ENCODE measurements at places on chromosomes 5 and 9.
A peak's percentile ranks its signal among the peaks of the same experiment; 100 is the strongest.

GRCh38 chr5:177429248-177430040 is 3.0 kb downstream of the GRK6 start:
- DNase-seq, result no peak

DNA sequence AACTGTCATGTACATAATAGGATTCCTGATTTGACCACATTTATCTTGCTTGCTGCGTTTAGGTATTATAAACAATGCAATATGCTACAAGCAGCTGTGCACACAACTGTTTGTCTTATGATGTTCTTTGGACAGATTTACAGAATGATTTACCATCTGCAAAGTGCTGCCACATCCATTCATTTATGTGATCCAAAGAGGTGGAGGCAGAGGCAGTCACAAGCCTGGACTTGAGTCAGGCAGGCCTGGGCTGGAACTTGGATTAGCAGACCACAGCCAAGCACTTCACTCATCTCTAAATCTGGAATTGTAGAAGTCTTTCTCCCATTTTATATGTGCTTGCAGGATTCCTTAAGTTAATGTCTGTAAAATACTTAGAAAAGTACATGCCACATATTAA is 149.0 kb downstream of the INSYN2B start:
- no peak for DNase-seq

DNA sequence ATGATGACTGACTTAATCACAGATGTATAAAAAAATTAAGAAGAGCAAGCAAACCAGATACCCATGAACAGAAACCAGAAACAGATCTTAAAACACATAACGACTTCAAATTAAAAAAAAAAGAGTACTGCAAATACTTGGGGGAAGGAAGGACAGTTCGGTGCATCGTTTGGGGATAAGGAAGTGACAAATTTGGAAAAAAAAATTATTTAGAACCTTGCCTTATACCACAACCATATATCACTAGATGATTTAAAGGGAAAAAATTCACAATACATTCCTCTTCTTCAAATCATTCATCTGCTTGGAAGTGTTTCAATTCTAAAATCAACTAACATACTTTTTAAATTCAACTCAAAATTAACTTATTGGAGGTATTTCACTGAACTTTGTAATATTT is 1038.6 kb upstream of the DMAC1 start:
- DNase-seq, result no peak

GRCh38 chr9:91415290-91415689 is 8.3 kb downstream of the NFIL3 start:
- DNase-seq, result no peak

GRCh38 chr9:116327701-116328405 is 174.3 kb downstream of the PAPPA start:
- peak; percentile 33 for DNase-seq

DNA sequence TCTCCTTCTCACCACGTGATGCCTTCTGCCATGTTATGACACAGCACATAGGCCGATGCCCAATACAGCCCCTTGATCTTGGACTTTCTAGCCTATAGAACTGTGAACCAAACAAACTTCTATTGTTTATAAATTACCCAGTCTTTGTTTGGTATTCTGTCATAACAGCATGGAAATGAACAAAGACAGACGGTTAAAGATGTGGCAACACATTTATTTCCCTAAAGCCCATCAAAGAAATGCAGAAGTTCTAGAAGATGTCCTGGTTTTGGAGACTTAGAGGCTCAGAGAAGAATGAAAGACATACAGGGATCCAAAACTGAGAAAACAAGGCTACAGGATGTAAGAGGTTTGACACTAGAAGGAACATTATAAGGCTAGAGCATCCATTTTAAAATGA is 600.8 kb upstream of the DAB2 start:
- DNase-seq, result no peak

GRCh38 chr5:77590347-77590746 is 48.2 kb downstream of the OTP start:
- DNase-seq, result no peak

DNA sequence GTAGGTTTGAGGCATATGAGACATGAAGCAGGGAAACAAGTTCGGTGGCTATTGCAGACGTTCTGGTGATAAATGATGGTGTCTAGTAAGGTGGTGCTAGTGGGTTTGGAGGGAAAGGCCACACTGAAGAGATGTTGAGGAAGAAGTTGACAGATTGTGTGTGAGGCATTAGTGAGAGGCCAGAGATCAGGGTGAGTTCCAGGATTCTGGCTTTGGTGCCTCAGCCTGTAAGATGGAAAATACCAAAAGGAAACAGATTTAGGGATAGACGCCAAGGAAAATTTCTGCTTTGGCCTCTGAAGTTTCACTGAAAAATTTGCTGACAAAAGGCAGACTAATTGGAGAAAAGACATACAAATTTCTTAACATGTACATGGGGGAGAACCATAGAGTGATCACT is 6.4 kb upstream of the PAIP1 start:
- DNase-seq, result no peak

DNA sequence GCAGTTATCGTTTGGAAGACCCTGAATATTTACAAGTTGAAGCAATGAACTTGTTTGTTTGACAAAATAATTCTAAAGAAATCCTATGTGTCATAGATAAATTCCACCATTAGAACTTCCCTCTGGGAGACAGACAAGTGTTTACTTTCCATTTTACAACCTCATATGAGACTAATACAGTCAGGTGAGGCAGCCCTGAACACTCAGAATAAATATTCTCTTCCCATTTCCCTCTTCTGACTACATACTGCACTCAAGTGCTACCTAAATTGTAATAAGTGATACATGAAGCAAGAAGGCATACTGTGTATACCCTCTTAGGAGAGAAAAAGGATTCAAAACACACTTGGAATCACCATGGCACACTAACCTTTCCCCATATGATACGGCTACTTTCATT is 6.8 kb downstream of the RASEF start:
- no peak for DNase-seq

- peak; percentile 95 for DNase-seq
Observed at GRCh38 chr9:128554155-128554862, 1.9 kb downstream of the SPTAN1 start.

GRCh38 chr9:29609282-29609681 is 2036.0 kb upstream of the C9orf72 start:
- no peak for DNase-seq

GRCh38 chr9:131813116-131813515 is 73.2 kb upstream of the RAPGEF1 start:
- DNase-seq, result peak; percentile 18

DNA sequence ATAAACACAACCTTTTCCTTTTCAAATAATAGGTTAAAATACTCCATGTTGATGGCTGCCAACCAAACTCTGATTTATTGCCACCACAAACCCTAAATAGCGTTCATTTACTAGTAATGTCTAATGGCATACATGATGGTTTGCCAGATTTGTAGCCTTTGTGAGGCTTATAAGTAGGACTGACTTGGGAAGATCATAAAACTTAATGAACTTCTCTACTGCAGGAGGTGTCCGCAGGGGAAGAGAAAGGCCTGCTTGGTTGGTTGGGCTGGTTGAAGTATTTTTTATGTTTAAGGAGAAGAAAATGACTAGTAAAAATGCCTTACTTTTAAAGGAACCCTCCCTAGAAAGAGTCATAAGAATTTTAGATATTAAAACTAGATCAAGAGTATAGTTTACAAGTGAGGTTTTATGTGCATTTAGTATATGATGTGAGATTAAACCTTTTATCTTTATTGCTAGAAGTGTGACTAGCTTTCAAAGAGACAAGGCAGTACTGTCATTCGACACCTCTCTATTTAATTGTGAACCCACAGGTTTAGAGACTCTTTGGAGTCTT is 5.0 kb downstream of the PBX3 start:
- no peak for DNase-seq

- DNase-seq, result peak; percentile 51
Observed at GRCh38 chr5:13660072-13660471, 284.4 kb downstream of the DNAH5 start.

GRCh38 chr5:146947181-146947941 is 68.8 kb upstream of the PPP2R2B start:
- peak; percentile 29 for DNase-seq

DNA sequence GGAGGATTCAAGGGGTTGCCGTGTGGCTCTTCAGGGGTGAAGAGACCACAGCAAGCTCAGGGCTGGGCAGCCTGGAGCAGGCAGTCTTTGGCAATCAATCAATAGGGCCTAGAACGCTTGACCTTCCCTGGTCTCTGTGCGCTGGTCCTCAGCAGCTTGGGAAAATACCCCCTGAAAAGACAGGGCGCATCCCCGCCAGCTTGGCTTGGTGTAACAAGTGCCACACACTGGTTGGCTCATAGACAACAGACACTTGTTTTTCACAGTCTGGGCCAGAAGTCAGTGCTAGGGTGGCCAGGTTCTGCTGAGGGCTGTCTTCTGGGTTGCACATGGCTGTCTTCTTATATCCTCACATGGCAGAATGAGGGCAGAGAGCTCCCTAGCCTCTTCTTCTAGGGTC is 141.1 kb downstream of the HSD17B3 start:
- no peak for DNase-seq

GRCh38 chr9:137030538-137031527 is 1.1 kb downstream of the FUT7 start:
- DNase-seq, result no peak

- DNase-seq, result peak; percentile 30
Observed at GRCh38 chr5:118126159-118126558, 862.2 kb downstream of the DTWD2 start.

GRCh38 chr9:119722384-119722783 is 353.1 kb upstream of the BRINP1 start:
- DNase-seq, result no peak

GRCh38 chr5:107557051-107557658 is 113.6 kb downstream of the EFNA5 start:
- DNase-seq, result peak; percentile 93

DNA sequence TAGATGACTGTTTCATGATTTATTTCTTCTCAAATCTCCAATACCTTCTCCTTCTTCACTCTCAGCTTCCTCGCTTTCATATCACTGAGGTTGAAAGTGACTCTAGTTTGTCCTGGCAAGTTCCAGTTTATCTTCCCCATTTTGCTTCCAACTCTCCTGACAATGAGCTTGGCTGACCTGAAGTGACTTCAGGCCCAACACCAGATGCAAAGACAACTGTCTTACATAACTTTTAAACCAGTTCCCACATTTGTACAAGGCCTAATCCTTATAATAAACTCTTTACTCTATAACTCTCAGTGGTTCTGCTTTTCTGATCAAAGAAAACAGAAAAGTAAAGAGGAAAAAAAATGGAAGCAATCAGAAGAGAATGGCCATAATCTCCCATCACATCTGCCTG is 22.0 kb downstream of the GNG10 start:
- no peak for DNase-seq

- peak; percentile 82 for DNase-seq
Observed at GRCh38 chr5:107812570-107813141, 141.9 kb upstream of the EFNA5 start.

GRCh38 chr5:91018200-91018599 is 364.9 kb downstream of the ARRDC3 start:
- DNase-seq, result no peak

GRCh38 chr9:121771851-121772599 is 120.6 kb downstream of the DAB2IP start:
- no peak for DNase-seq

GRCh38 chr5:8060235-8060952 is 191.4 kb downstream of the MTRR start:
- DNase-seq, result no peak

- DNase-seq, result peak; percentile 84
Observed at GRCh38 chr9:97811533-97812246, 41.3 kb upstream of the FOXE1 start.

DNA sequence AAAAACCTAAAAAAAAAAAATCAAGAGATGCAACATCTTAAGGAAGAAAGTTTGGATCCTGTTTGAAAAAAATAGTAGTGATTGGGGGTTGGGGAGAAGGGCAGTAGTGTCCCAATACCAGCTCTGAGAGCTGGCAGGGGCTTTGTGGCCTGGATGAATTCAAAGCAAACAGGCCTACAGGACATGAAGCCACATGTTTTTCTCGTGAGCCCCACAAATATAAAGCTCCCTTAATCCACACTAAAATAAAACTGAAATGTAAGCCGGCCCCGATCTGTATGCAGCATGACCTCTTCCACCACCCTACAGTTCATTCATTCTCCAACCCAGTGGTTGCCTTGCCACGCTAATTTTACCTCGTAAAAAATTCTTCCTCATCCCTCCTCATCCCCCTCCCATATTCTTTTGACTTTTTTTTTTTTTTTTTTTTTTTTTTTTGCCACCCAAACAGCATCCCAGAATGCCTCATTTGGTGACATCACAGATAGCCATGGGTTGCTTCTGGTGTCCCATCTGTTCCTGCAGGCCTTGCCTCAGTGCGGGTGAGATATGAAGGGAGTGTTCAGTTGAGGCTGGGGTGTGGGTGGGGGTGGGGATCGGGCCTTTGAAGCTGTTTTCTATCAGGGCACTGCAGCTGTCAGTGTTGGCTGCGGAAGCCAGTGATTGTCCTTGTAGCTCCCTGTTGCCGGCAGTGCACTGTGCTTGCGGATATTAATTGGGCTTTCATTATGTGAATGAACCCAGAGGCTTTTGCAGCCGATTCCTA is 81.6 kb upstream of the NFIB start:
- no peak for DNase-seq

GRCh38 chr5:37554938-37555337 is 175.8 kb downstream of the WDR70 start:
- DNase-seq, result peak; percentile 6

DNA sequence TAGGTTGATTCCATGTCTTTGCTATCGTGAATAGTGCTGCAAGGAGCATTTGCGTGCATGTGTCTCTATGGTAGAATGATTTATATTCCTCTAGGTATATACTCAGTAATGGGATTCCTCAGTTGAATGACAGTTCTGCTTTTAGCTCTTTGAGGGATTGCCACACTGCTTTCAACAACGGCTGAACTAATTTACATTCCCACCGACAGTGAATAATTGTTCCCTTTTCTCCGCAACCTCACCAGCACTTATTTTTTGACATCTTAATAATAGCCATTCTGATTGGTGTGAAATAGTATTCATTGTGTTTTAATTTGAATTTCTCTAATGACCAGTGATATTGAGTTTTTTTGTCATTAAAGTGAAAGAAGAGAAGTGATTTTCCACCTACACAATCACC is 18.5 kb downstream of the IFNA5 start:
- DNase-seq, result no peak

- DNase-seq, result peak; percentile 70
Observed at GRCh38 chr5:96344678-96345577, 88.1 kb downstream of the PCSK1 start.

GRCh38 chr9:34279411-34279810 is 49.7 kb downstream of the KIF24 start:
- DNase-seq, result peak; percentile 44

GRCh38 chr5:157915638-157916037 is 56.7 kb upstream of the CLINT1 start:
- peak; percentile 16 for DNase-seq
